ENCODE measurements at places on chromosomes 7 and 10.

DNA sequence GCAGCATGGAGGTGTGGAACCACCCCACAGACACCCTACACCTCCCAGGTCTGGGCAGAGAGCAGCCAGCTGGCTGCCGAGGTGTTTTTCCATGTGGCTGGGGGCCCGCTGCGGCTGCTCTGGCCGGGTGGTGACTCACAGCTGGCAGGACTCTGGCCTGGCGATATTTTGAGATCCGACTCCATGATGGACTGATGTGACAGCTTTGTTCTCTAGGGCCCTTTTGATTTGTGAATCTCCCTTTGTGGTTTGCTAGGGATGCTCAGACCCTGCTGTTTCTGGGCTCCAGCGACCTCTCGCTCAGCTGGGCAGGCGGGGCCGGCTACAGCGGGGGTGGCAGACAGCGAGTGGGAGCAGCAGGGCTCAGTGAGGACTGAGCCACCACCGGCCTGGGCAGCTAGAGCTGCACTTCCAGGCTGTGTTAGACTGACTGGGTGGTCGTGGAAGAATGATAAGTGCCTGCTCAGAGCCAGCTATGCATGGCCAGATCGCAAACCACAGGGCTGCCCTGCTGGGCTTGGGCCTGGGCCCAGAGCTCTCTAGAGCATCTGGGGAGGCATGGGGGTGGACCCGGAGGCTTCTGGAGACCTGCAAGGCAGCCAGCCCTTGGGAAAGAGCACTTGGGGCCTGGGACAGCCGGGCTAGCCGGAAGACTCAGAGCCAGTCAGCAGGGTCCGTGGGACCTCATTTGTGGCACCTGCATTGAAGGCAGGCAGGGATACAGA is 46.2 kb upstream of the GDF10 start:
- no peak for DNase-seq

- DNase-seq: peak; percentile 83
Observed at GRCh38 chr7:29289156-29290021, 94.8 kb downstream of the CHN2 start.

GRCh38 chr10:86371691-86372090 is 5.1 kb upstream of the GRID1 start:
- DNase-seq: no peak

DNA sequence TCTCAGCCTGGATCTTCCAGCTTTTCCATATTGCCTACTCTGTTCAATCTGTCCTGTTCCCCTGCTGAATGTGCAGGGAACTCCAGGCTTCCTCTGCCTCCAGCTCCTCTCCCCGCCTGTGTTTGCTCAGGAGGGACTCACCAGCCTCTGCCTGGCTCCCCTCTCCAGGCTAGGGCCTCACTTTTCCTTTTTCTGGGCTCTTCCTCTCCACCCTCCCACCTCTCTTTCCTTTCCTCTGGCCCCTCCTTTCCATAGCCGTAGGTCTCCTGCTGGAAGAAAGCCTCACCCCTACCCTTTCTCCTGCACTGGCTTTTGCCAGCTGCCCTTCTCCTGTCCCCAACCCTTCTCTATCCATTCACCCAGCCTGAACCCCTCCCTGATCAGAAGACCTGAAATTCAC is 25.0 kb downstream of the PILRA start:
- no peak for DNase-seq

DNA sequence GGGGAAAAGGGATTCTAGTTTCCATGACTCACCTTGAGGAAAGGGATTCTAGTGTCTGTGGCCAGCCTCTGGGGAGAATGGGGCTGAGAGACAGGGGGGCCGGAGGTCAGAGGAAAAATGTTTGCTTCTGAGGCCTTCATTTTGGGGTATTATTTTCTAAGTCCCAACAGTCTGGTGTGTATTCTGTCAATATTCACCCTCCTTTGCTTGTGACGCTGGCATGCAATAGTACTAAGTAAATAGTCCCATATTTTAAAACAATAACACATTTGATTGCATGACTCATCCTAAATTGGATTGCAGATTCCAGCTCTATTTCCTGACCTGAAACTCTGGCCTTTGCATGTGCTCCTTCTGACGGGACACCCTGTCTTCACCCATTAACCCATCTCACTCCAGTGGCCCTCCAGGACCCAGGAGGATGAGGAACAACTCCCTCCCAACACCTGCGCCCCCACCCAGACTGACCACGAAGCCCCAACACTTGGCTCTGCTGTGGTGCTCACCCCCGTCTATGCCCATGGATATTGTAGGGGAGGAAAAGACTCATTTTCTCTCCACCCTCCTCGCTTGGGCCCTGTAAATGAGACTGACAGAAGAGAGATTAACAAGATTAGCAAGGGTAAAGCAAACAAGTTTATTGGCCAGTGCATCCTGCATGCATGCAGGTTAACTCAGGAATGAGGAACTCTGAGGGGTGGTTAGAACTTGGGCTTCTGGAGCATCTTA is 495.6 kb upstream of the KLF6 start:
- DNase-seq: no peak

DNA sequence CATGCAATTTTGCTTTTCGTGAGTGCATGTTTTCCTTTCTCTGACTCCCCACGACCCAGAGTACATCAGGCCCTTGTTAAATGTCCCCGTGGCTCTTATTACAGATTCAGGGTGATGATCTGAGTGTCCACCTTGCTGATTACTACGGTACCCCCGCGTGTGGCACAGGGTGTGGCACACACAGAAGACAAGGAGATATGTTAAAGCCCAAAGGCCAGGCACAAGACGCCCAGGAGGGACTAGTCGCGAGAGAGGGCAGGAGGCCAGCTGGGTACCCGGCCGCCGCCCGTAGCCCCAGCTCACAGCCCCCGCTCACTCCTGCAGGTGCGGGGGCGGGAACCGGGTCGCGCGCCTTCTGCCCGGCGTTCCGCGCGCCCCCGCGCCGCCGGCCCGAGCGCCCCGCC is 281 bp upstream of the EXOC6 start:
- no peak for DNase-seq

DNA sequence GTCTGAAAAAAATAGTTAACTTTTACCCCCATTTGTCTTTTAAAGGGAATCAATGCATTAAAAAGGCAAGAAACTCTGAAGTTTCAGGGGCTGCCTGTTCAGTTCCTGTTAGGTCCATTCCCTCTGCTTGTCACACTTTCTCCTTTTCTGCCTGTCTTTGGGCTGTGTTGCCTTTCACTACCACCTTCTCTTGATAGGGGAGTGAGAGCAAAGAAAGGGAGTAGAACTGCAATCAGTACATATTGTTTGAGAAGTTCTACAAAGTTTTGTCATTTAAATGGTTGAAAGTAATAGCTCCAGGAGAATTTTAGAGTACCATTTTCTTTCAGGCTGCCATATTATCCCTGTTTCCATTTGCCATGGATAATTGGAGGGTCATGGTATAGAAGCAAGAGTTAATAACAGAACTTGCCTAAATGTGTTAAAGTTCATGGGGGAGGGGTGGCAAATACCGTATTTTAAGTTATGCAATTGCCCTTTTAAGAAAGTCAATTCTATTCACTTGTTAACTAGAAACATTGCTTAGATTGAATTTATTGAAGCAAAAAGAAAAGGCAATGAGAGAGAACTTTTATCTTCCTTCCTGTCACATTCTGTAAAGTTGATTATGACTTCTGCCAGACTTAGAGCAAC is 38.6 kb downstream of the MPLKIP start:
- DNase-seq: no peak

DNA sequence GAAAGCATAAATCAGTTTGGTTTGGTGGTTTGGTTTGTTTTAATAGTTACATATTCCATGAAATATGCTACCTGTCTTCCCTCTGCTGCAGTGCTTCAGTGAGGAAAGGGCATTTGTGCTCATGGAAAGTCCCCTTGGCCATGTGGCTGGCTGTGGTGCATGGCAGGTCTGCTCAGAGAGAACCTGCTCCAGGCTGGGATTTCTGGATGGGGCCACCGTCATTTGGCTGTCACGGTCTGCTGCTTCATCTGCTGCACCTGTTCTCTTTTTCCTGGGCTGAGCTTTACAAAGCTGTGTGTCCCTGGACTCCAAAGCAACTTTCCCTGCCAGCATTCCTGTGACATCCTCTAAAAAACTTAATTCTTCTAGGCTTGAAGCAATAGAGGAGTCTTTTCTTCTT is 8.9 kb downstream of the CDK14 start:
- DNase-seq: no peak

GRCh38 chr10:129361676-129362376 is 105.2 kb upstream of the MGMT start:
- no peak for DNase-seq

DNA sequence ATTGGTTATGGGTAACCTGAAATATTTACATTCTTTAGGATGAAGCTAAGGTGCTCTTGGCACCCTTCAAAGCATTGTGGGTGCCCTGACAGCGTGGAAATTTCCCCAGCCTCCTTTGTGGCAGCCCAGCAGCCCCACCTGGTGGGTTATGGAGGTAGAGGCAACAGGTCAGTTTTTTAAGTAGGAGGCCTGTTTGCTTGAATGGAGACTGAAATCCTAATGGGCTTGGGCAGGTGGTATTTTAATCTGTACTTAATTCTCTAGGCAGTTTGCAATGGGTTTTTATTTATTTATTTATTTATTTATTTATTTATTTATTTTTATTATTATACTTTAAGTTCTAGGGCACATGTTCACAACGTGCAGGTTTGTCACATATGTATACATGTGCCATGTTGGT is 139.4 kb downstream of the EPC1 start:
- DNase-seq: peak; percentile 0

- DNase-seq: no peak
Observed at GRCh38 chr10:109783286-109783685, 140.0 kb downstream of the XPNPEP1 start.

GRCh38 chr10:117759266-117759665 is 216.7 kb downstream of the EMX2 start:
- no peak for DNase-seq

GRCh38 chr7:140638173-140638791 is 2.3 kb downstream of the DENND2A start:
- DNase-seq: no peak

DNA sequence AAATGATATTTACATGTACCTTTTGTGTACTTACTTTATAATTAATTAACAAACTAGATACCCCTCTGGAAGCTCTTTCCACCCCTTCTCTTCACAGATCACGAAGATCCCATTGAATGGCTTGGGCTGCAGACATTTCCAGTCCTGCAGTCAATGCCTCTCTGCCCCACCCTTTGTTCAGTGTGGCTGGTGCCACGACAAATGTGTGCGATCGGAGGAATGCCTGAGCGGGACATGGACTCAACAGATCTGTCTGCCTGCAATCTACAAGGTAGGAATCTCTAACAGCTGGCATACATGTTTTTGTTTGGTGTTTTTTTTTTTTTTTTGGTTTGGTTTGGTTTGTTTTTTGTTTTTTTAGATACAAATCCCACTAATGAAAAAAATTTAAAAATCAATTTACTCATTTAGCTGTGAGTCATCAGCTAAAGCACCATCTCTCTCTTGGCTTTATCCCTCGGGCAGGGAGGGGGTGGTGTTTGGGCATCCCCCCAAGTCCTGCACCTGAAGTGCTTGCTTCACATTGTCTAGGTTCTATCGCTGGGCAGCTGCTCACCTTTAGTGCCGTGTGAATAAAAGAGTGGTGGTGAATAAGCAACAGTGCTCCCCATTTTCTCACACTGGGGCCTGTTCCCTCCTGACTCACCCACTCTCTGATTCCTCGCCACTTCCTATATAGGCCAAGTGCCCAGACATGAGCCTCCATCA is 68.9 kb downstream of the MET start:
- DNase-seq: no peak

DNA sequence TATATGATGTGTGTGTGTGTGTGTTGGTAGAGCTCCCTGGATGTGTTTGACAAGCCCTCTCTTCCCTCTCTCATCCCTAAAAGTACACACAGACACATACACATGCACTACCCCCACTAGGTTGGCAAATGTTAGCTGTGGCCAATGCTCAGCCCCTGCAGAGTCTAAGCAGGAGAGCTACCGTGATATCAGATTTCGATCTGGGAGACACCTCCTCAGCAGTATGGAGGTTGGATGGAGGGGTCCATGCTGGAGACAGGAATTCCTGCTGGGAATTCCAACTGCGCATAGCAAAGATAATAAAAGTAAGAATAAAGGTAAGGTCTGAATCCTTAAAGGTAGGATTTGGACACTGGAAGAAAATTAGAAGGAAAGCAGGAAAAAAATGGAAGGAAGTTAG is 85.7 kb downstream of the C10orf90 start:
- no peak for DNase-seq

GRCh38 chr10:2575460-2575859 is 491.9 kb upstream of the PFKP start:
- DNase-seq: no peak

- no peak for DNase-seq
Observed at GRCh38 chr10:113991091-113991860, 52.4 kb upstream of the ADRB1 start.

- DNase-seq: no peak
Observed at GRCh38 chr7:127815631-127816145, 163.7 kb downstream of the SND1 start.

GRCh38 chr10:69715156-69715898 is 85.3 kb downstream of the FAM241B start:
- no peak for DNase-seq

DNA sequence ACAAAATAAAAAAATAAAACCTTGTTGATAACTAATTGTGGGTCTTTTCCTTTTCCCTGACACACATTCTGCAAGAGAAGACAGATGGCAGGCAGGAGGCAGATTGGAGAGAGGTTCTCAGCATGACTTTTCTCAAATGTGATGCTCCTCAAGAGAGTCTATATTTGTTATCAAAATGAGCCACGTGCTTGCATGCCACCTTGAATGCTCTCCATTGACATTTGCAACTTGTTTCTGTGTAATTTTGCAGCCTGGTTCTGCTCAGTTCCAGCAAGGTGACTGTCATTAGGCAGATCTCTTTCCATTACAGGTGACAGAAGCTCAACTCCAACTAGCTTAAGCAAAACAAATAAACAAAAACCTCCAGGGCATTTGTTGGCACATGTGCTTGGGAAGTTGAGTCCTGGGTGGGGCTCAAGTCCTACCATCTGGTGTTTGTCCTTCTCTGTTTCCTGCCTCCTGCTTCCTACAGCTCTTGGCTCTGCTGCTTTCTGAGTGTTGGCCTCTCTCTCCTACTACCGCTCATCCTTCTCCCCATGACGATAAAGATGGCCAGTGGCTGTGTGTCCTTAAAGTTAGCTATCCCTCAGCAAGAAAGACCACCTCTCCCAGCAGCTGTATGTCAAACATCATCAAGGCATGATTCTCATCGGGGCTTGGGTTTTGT is 56.7 kb downstream of the GRK5 start:
- DNase-seq: peak; percentile 71
